ENCODE measurements at places on chromosomes 3 and 15. TPM values are rescaled to one million over a fixed set of nuclear protein-coding genes. Genes with fewer than 3 reads are reported as not detected.
A peak's percentile ranks its signal among the peaks of the same experiment; 100 is the strongest.

DNA sequence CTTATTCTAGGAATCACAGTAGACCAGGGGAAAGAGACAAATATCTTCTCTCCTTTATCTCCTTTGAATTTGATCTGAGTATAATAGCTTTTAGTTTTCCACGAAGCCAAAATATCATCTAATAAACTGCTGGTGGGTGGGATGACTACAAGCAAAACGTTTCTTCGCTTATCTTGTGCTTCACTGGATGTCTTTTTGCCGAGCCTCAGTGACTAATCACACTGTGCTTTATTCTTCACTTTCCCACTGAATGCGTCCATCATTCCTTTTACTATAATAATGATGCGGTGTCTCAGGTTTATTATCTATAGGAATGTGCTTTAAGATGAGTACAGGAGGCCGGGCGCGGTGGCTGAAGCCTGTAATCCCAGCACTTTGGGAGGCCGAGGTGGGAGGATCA is 32.5 kb downstream of the CEP152 start:
- no peak for DNase-seq

DNA sequence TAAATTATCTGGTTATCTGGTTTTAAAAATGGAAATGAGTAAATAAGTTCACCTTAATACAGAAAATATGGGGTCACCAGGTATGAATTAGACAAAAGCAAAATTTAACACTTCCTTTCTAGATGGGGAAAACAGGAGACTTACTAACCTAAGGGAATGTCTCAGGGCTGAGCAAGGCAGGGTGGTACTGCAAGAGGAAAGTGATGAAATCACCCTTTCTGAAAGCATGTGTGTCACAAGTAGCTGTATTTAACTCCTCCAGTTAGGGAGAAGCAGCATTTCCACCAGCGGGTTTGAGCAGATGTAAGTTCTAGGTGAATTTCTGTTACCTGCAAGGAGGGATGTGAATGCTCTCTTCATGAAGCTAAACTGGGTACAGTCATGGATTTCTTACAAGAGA is 629.1 kb downstream of the MECOM start:
- DNase-seq, result no peak

Gene SEC22C
- 100 TPM for total RNA-seq

Gene VGLL3
- total RNA-seq, result 19.8 TPM

Gene LRTM1
- 1.6 TPM for total RNA-seq

- DNase-seq, result peak; percentile 23
Measured at GRCh38 chr3:118781232-118781631, 253.4 kb downstream of the IGSF11 start.

DNA sequence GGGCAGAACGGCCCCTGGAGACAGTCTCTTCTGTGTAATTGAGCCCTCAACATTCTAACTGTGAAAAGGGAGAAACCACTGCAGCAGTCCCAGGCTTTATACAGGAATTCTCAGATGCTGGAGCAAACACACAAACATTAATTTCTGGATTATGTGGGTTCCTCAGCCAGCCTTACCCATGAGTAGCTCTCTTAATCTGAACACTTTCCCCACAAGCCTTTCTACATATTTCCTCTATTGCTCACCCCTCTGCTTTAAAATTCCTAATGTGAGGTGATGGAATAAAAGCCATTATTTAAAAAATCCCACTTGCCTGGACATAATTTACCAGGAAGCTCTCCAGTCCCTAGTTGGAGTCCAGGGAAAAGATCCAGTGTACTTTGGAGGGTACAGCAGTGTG is 139.0 kb downstream of the CTNNB1 start:
- no peak for DNase-seq

- no peak for DNase-seq
Measured at GRCh38 chr15:22955544-22956119, 24.5 kb downstream of the CYFIP1 start.

DNA sequence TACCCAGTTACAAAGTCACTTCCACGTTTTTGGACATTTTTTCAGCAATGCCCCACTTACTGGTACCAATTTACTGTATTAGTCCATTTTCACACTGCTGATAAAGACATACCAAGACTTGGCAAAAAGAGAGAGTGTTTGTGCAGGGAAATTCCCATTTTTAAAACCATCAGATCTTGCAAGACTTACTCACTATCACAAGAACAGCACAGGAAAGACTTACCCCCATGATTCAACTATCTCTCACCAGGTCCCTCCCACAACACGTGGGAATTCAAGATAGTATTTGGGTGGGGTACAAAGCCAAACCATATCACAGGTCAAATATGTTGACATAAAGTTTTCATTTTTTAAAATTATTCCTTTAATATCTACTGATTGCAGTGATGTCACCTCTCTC is 16.2 kb upstream of the ABI3BP start:
- peak; percentile 14 for DNase-seq

DNA sequence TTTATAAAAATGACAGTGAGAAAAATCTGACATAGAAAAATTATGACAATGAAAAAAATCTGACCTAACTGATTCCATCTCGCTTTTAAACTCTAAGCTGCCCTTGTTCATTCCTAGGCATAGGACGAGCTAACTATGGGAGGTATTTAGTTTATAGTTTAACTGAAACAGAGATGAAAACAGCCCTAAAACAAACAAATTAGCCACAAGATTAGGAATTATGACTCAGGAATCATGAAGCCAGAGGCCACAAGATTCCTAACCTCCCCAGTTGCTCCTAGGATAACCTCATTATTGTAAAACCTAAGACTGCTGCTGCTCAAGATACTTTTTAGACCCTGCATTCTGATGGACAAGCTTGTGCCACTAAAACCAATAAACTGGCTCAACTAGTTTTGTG is 122.7 kb upstream of the MNS1 start:
- peak; percentile 20 for DNase-seq

DNA sequence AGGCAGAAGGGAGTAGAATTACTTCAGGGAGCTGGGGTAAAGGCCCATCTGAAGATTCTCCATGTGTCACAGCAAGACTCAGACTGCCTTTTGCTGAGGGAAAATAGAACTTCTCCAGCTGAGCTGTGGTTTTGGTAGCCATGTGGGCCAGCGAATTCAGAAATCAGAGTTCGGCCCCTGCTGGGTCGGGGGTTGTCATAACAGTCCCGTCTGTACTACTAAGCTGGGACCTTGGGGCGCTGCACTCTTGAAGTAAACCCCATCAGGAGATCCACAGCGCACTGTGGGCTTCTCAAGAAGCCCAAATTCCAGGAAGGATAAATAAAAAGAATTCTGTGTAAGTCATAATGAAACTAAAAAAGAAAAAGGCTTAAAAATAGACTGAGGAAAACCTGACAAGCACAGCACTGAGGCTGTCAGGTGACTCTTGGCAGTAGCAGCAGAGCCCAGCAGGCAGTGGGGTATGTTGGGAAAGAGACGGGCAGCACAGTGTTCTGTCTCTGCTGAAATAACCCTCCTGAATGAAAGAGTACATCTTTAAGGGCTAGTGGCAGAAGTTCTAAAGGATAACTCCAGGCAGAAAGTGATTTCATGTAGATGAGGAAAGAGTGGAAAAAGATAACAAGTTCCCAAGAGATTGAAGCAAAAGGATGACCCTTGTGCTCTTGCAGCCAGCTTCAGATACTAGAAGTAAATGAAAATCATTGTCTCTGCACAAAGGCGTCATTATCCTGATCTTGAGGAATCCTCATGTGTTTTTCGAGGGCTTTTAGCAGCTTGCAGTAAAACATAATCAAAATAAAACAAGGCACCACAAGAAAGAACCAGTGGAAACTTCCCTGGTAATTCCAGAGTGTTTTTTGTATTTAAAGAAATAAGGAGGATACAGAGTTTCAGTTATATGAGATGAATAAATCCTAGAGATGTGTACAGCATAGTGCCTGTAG is 74.5 kb downstream of the RAB7A start:
- DNase-seq, result peak; percentile 24

Gene CLSTN2
- total RNA-seq, result 0.59 TPM

Gene CD80
- not detected for total RNA-seq

Gene PLSCR5
- not detected for total RNA-seq

DNA sequence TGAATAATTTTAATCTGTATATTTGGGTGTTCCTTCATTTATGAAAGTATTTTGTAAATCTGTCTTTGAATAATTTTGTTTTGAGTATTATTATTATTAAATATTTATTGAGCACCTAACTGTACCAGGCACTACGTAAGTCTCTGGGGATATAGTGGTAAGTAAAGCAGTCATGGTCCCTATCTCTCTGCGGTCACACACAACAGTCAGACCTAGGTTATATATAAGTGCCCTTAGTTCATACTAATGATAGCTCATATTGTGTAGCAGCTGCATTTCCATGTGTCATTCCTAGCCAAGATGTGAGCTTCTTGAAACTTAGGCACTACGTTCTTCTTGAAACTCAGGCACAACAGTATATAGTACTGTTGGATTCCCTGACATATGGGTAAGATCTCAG is 12.4 kb downstream of the NKTR start:
- DNase-seq, result no peak

Gene GP5
- not detected for total RNA-seq

All from RPMI7951 (cell line).